CD4-positive, alpha-beta T cell treated with Interleukin-4 for 1 hour (primary cell): ENCODE measurements at places on chromosomes 5 and 9.

DNA sequence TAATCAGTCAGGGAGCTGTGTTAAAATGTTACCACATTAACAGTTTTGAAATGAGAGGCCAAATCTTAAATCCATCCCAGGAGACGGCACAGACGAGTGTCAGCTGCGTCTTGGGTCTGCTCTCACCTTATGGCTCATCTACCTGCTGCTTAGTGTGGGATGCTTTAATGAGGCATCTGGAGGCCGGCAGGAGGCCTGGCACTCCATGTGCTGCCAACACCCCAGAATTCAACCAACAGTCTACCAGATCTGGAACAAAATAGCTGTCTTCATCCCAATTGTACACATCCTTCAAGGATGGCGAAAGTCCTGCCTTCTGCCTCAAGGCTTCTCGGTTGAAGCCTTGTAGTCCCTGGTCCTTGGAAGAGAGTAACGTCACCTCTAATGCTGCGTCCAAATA lies 12.0 kb downstream of the PRKACG start:
- no peak for DNase-seq

DNA sequence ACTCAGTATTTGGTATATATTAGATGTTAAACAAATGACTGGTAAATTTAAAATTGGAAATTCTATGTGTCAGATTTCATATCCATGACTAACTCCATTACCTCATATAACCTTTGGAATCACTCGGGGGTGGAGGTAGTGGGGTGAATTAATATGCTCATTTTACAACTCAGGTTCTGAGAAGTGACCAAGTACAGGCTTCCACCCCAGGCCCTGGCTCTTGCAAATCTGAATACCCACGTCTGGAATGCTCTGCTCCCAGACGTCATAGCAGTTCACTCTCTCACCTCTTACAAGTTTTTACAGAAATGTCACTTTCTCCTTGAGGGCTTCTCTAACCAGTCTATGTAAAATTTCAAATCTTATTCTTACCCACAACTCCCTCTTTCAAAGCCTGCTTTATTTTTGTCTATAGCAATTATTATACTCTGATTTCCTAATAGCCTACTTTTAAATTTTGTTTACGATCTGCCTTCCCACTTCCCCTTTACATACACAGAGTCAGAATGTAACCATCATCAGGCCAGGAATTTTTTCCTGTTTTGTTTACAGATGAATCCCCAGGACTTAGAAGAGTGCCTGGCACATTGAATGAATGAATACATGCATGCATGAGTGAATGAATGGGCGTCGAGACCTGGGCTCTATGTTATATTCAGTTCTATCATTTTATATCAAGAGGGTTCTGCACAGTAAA lies 134.1 kb upstream of the IFNE start:
- no peak for DNase-seq

DNA sequence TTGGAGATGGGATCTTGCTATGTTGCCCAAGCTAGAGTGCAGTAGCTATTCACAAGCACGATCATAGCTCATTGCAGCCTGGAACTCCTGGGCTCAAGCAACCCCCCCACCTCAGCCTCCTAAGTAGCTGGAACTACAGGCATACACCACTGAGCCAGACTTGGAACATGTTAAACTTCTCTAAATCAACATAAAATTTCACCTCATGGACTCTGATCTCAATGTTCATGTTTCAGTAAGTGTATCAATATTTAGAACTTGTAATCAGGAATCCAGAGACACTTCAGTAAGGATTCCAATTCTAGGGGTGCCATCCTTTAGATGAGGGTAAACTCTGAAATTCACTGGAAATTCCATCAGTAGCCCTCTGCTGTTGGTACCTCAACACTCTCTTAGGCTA lies 6.8 kb downstream of the GNE start:
- DNase-seq, result no peak

- DNase-seq, result no peak
These were observed 400.5 kb downstream of the IRX1 start for GRCh38 chr5:3995954-3996619.

DNA sequence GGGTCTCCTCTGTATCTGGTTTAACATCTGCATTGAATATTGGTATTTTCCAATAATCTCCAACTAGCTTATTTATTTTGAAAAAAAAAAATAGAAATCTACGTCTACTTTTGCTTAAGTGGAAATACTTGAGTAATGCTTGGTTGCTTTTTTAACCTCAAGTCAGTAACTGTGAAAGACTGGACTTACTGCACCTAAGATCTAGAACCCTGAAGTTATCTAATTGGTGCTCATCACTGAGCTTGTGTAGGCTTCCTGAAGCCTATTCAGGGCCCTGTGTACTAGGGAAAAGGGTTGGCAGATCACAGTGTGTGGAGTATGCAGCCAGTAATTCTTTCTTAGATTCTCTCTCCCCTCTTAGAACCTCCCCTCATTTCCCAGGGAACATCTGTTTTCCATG lies 16.2 kb downstream of the SLC1A1 start:
- no peak for DNase-seq

DNA sequence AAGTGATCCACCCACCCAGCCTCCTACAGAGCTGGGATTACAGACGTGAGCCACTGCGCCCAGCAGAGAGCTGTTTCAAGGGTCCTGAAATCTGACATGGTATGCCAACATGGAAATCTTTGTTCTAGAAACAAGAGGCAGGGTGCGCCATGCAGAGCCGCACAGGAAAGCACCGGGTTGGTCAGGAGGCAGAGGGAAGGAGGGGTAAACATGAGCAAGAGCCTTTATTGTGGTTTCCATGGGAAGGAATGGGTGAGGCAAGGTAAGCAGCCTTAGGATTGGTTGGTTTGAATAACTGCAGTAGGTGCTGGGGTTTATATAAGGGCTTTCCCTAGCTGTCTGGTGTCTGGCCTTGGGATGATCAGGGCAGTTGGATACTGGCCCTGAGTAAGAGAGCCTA lies 5.5 kb upstream of the EXOSC2 start:
- no peak for DNase-seq

DNA sequence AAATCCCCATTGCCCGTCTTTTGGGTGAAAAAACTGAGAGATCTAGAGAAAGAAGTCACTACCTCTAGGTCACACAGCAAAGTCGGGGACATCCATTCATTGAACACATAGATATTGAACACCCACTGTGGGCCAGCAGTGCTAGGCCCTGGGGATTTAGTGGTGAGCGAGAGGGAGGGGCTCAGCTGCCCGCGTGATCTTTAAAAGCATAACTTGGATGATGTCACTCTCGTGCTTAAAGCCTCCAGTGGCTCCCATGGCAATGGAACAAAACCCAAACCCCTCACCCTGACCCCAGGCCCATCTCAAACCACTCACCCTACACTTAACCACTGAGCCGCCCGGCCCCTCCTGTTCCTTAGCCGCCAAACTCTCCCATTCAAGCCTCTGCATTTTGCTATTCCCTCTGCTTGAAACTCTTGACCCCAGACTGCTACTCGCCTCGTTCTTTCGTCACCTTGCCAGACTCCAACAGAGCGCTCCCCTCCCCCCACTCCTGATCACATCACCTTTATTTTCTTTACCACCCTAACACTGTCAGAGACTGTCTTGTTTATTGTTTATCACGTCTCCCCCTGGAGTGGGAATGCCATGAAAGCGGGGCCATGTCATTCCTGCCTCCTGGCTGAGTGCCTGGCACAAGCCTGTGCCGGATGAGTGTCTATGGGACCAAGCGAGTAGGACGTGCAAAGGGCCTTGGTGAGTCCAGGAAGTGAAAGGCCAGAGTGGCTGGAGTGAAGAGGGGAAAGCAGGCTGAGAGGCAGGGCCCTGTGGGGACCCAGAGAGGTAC lies 710 bp upstream of the PIP5KL1 start:
- no peak for DNase-seq

DNA sequence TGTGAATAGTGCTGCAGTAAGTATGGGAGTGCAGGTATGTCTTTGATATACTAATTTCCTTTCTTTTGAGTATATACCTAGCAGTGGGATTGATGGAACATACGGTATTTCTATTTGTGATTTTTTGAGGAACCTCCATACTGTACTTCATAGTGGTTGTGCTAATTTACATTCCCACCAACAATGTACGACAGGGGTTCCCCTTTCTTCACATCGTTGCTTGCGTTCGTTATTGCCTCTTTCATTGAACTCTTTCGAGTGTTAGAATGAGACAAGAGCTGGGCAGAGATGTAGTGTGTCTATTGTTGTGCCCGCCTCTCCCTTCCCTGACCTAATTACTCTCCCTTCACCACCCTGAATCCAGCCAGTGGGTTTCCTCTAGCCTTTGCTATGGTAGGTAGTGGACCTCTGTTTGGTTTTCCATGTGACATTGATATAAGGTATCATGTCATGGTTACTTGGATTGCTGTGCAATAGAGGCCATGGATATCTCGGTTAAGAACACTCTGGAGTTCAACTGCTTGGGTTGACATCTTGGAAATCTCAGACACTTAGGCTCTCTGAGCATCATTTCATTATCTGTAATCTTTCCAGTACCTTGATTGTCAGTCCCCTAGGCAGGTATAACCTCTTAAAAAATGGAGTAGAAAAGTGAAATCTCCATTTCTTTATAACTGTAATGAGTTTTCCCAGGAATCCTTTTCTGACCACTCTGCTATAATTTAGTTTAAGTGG lies 19.5 kb downstream of the AOPEP start:
- DNase-seq, result no peak

- no peak for DNase-seq
These were observed 19.5 kb upstream of the IRF1 start for GRCh38 chr5:132510076-132510475.

- DNase-seq, result no peak
These were observed 66.0 kb upstream of the ADAMTS2 start for GRCh38 chr5:179411161-179411841.

- DNase-seq, result no peak
These were observed 123.7 kb upstream of the CPEB4 start for GRCh38 chr5:173764332-173765028.

DNA sequence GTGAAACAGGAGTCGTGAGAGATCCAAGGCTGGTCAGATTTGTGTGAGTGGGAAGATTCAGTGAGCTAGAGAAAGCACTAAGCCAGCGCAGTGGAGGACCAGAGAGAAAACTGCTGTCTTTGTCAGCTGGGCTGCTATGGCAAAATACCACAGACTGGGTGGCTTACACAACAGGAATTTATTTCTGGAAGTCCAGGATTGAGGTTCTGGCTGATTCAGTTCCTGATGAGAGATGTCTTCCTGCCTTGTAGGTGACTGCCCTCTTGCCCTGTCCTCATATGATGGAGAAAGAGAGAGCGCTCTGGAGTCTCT lies 24.2 kb upstream of the ANKRD33B start:
- DNase-seq, result no peak

GRCh38 chr5:56166671-56167385 lies 66.3 kb downstream of the ANKRD55 start:
- DNase-seq, result no peak

- no peak for DNase-seq
These were observed 94.0 kb downstream of the PHF2 start for GRCh38 chr9:93670208-93671019.
